ENCODE measurements at places on chromosomes 7 and 10.

DNA sequence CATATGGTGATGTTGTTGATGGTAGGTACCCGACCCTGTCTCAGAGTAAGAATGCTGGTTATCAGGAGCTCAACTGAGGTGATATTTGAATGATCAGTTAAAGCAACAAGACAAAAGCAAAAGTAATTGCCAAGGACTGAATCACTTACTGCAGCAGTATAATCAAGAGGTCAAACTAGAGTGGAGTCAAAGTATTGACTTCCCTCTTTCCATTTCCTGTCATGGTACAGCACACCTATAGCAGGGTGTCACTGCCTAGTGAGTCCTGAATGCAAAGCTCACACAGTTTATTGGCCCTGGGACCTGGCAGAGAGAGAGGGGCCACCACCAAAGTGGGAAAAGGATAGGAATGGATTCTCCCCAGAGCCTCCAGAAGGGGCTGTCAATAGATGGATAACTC lies 886.1 kb upstream of the SORCS1 start:
- no peaks in the 10 kb centered on the region for H3K27me3 ChIP-seq
- no peaks in the 10 kb centered on the region for H3K4me1 ChIP-seq
- DNase-seq, result no peak
- H3K4me3 ChIP-seq, result no peak overlapping the region
- no peak overlapping the region for H3K27ac ChIP-seq

DNA sequence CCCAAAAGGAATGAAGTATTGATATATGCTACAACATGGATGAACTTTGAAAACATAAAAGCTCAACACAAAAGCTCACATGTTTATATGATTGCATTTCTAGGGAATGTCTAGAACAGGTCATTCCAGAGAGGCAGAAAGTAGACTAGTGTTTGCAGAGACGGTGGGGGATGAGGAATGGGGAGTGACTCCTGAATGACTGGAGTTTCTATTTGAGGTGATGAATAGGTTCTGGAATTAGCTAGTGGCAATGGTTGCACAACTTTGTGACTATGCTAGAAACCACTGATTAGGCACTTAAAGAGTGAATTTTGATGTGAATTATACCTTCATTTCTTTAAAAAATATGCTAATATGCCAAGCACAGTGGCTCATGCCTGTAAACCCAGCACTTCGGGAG lies 6.9 kb downstream of the KPNA7 start:
- H3K4me3 ChIP-seq, result no peak overlapping the region
- DNase-seq, result no peak
- H3K4me1 ChIP-seq, result no peaks in the 10 kb centered on the region
- no peak overlapping the region for H3K27ac ChIP-seq
- no peaks in the 10 kb centered on the region for H3K27me3 ChIP-seq

GRCh38 chr10:17474595-17475323 lies 20.4 kb upstream of the ST8SIA6 start:
- no peak for DNase-seq
- no peak overlapping the region for H3K4me3 ChIP-seq
- H3K27ac ChIP-seq, result no peak overlapping the region

GRCh38 chr10:115772606-115773005 lies 500.4 kb downstream of the GFRA1 start:
- no peak for DNase-seq
- no peaks in the 10 kb centered on the region for H3K27me3 ChIP-seq
- no peak overlapping the region for H3K27ac ChIP-seq
- H3K36me3 ChIP-seq, result no peaks in the 10 kb centered on the region

- DNase-seq, result no peak
- H3K27ac ChIP-seq, result peak overlapping the region; percentile 47
- H3K27me3 ChIP-seq, result peaks cover 20% of the 10 kb centered on the region
Measured at GRCh38 chr10:124172181-124172916, 79.0 kb upstream of the CHST15 start.

DNA sequence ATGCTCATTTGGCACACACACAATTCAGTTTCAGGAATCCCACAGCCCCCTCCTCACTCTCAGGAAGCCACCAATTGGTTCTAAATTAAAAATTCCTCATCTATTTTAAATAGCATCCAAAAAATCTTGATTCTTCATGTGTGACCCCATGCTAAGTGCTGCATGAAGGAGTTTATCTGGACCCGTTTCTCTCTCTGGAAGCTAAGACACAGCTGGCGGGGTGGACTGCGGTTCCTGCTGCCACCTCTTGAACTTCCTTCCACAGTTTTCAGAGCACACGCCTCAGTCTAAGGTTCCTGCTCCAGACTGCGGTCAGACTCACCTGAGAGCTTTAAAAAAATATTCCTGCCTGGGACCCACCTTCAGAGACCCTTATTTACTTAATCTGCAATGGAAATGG lies 34.5 kb downstream of the LYZL1 start:
- peaks cover 4% of the 10 kb centered on the region for H3K4me1 ChIP-seq
- H3K36me3 ChIP-seq, result no peaks in the 10 kb centered on the region
- H3K27ac ChIP-seq, result no peak overlapping the region

- no peak overlapping the region for H3K4me3 ChIP-seq
- peak overlapping the region; percentile 89 for H3K27ac ChIP-seq
- no peak for DNase-seq
Measured at GRCh38 chr7:151754688-151755130, 122.2 kb downstream of the PRKAG2 start.

- H3K27me3 ChIP-seq, result no peaks in the 10 kb centered on the region
- peaks cover 2% of the 10 kb centered on the region for H3K36me3 ChIP-seq
- peak overlapping the region; percentile 98 for H3K4me3 ChIP-seq
Measured at GRCh38 chr7:99325001-99325493, 651 bp upstream of the ARPC1A start.
